Renal pelvis (tissue), 12 donors: ENCODE measurements at places on chromosomes 12 and 14. TPM values are rescaled to one million over a fixed set of nuclear protein-coding genes. Genes with fewer than 3 reads are reported as not detected.

- no peak for DNase-seq
Observed at GRCh38 chr12:80590085-80590484, 117.3 kb upstream of the MYF6 start.

DNA sequence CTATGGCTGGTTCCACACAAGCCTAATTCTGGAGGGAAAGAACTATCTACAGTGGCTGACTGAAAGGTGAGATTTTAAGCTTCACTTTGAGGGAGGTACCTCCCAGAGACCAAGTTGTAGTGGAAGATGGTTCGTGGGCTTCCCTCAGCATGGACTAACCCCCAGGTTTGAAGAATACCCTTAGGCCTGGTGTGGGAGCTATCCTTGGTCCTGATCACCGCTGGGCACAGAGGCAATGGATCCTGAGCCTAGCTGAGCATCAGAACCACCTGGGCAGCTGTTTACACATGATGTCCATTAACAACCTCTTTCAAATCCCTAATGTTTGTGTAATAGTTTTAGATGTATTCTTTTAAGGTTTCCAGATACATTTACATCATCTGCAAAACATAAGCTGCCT is 10.3 kb downstream of the DAO start:
- no peak for DNase-seq

- DNase-seq, result peak; percentile 56
Observed at GRCh38 chr12:120980800-120981368, 2.5 kb downstream of the HNF1A start.

DNA sequence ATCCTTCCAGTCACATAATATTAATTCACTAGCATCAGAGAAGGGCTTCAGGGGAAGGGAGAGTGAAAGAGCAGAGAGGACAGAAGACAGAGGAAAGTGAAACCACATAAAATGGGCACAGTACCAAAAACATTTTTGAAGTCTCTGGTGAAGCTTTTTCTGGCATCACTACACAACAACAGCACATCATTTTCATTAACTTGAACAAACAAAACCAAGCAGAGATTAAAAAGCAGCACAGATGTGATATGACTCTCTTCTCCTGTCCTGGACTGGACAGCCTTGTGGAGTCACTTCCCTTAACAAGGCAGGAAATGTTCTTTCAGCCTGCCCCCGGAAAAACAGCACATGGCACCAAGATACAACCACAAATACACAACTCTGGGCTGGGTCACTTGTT is 112.0 kb downstream of the TSPAN8 start:
- no peak for DNase-seq

- DNase-seq, result no peak
Observed at GRCh38 chr12:10205220-10205807, 7.4 kb upstream of the GABARAPL1 start.

- DNase-seq, result peak; percentile 42
Observed at GRCh38 chr12:3333583-3333982, 157.4 kb upstream of the PRMT8 start.

DNA sequence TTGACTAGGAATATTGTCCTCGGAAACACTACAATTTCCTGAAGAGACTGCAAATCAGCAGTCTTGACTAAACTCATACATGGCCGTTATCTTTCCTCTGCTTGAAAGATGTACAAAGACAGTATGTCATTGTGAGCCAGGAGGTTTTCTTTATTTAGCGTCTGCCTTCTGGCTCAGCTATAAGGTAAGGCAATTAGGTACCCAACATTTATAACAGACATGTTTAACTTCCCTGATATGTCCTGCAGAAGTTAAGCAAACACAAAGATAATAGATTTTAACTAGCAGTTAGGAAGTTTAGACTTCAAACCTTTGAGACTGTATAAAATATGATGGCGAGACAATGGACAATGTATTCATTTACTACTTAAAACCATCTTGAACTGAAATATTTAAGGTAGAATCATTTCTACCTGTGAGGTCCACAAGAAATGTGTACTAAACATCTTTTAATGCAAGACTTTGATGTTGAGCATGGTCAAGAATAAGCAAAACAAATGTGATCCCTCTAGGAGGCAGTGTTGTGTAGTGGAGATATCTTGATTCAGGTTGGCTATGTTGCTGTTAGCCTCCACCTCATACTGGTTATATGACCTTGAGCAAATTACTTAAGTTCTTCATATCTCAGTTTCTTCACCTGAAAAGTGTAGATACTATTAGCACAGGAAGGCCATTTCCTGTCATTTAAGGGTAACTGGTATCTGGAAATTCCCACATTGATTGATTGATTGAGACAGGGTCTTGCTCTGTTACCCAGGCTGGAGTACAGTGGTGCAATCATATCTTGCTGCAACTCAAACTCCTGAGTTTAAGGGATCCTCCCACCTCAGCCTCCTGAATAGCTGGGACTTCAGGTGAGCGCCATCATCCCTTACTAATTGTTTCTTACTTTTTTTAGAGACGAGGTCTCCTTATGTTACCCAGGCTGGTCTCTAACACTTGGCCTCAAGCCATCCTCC is 96.3 kb upstream of the EEA1 start:
- no peak for DNase-seq

DNA sequence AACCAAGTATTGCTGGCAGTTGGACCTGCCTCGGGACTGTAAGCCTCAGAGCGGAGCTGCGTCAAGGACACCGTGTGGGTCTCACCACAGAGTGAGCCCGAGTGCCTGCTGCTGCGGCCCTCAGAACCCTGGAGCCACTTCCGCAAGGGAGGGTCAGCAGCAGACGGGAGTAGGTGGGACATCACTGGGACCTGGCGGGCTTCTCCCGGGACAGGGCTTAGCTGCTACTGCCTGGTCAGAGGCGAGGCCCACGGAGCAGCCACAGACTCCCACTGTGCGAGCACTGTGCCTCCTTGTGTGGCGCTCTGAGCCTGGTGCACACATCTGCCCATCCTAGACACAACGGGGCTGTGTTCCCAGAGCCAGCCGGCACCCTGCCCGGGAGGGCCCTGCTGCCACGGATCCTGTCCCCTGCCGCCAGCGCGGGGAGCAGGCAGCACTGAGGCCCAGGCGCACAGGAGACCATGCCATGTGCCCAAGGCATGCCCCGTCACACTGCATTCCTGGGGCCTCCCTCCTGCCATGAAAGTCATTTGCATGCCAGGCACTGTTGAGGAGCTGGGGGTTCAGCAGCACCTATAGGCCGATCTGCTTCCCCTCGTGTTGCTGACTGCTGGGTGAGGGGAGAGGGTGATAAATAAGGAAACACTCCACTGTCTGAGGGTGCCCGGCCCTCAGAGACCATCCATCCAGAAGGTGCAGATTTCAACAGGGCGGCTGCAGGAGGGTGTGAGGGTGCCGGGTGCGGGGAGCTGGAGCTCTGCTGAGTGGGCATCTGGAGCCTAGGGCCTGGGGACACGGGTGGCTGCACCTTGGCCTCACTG is 10.0 kb downstream of the HIP1R start:
- no peak for DNase-seq

DNA sequence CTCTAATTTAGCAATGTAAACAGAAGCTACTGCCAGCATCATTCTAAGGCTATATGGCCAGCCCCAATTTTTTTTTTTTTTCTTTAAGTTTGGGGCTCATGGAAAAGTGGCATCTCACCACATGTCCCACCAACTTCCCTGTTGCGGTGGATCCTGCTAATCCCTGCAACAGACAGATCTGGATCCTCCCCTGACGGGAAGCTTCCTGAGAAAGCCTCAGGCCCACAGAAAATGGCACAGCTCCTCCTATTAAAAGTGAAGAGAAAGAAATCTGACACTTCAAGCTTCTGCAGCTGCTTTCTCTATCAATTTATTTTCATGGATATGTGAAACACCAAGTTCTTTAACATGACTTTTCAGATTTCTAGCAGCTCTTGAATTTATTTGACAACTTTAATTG is 433.8 kb upstream of the DCN start:
- DNase-seq, result no peak

DNA sequence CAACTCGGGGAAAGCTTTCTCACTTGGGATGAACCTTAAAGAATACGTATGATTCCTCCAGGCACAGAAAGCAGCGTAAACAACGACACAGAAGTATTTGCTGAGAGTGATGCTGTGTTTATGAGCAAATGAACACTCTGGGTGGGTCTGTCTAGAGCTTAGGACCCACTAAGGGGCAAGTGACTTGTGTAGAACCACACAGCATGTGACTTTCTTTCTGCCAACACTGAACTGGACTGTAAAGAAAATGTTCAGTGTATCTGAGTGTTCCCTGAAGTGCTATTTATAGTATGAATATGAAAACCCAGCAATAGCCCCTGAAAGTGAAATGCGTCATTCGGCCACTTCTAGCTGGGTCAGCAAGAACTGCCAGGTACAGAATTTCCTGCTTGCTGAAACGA is 78.5 kb downstream of the ST8SIA1 start:
- DNase-seq, result no peak

The CRIP1 gene
- polyA plus RNA-seq, result 36.6 TPM

The PELI2 gene
- polyA plus RNA-seq, result 21.6 TPM

- peak; percentile 71 for DNase-seq
Observed at GRCh38 chr14:20690848-20691640, 2.5 kb downstream of the ANG start.

DNA sequence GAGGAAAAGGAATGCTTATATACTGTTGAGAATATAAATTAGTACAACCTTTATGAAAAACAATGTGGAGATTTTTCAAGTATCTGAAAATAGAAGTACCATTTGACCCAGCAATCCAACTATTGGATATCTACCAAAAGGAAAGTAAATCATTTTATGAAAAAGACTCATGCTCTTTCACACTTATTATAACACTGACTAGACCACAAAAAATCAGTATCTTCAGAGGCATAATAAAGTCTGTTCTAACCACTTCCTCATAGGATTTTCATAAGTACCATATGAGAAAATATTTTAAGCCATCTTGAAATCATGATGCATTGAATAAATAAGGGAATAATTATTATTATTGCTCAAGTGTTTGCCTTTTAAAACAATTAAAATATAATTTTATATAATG is 90.8 kb downstream of the SLCO1B1 start:
- DNase-seq, result no peak

GRCh38 chr14:93036652-93037345 is 78.9 kb downstream of the ITPK1 start:
- no peak for DNase-seq

GRCh38 chr12:57149245-57149900 is 2.0 kb upstream of the LRP1-AS start:
- no peak for DNase-seq

GRCh38 chr12:87820524-87821202 is 208.5 kb downstream of the C12orf50 start:
- DNase-seq, result peak; percentile 48

DNA sequence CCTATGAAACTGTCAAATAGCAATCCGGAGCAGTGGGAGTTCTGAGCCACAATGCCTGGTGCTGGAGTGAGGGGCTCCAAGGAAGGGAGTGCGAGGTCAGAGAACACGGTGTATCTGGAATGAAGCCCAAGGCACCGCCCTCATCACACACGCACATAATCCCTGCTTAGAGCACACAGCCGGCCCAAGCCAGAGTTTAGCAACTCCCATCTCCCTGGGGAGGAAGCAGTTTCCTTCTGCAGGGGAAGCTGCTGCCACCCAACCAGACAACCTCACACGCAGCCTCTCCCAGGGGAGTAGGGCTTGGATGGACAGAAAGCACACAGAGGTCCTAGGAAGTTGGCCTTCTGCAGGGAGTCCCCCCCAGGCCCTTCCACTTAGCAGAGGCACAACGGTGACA is 31.3 kb downstream of the ACTN1 start:
- no peak for DNase-seq

The OTX2 gene
- polyA plus RNA-seq, result not detected

GRCh38 chr12:132419631-132420246 is 70.2 kb upstream of the FBRSL1 start:
- no peak for DNase-seq

The AKAP3 gene
- polyA plus RNA-seq, result 6.2 TPM

The SYCP3 gene
- 0.85 TPM for polyA plus RNA-seq

- no peak for DNase-seq
Observed at GRCh38 chr12:17348311-17348710, 741.7 kb downstream of the RERGL start.

The TMEM132D gene
- 0.90 TPM for polyA plus RNA-seq

GRCh38 chr12:7693793-7694192 is 1.8 kb downstream of the GDF3 start:
- DNase-seq, result no peak

GRCh38 chr12:92394895-92395294 is 249.2 kb upstream of the BTG1 start:
- DNase-seq, result no peak

The KRT85 gene
- polyA plus RNA-seq, result not detected

The ADAMTS20 gene
- polyA plus RNA-seq, result 0.86 TPM
